8988T (cell line): ENCODE measurements at places on chromosomes 2 and 18.

DNA sequence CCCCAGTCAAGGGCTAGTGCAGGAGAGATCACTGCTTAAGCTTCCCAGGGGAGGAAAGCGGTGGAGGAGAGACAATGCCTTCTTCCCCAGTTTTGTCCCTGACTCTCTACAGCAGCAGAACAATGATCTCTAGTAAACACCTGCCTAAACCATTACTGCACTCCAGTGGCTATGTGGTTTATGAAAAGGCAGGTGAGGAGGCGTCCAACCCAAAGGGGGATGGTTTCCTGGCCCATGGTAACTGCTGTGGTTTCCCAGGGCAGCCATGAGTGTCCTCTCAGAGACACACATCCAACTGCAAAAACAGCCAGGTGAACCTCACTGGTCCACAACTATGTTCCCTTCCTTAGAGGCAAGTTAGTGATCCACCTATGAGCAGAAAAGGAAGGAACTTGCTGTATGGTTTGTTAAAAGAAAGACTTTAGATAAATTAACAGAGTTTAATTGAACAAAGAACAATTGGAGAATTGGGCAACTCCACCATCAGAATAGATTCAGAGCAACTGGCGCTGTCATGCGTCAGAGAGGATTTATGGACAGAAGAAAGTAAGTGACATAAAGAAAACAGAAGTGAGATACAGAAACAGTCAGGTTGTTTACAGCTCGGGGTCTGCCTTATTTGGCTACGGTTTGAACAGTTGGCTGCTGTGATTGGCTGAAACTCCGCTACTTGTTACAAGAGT, 4.8 kb upstream of the TTC39C start:
- no peak for DNase-seq

- no peak for DNase-seq
These were observed 1.0 kb downstream of the NAB1 start for GRCh38 chr2:190649798-190650390.

DNA sequence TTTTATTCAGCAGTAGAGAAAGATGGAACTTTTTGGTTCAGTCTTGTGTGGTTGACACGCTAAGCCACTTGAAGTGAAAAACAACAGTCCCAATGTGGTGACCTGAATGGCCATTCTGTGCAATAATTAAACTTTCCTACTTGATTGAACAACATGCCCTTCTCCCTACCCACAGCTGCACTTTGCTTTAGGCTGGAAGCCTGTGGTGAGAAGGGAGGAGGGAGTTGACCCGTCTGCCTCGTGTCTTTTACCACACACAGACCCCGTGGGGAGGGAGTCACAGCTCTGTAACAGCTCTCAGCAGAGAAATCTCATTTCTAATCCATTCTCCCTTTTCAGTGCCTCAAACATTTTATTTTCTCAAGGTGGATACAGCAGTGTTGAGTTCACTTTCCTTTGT, 138.2 kb upstream of the PKDCC start:
- no peak for DNase-seq

DNA sequence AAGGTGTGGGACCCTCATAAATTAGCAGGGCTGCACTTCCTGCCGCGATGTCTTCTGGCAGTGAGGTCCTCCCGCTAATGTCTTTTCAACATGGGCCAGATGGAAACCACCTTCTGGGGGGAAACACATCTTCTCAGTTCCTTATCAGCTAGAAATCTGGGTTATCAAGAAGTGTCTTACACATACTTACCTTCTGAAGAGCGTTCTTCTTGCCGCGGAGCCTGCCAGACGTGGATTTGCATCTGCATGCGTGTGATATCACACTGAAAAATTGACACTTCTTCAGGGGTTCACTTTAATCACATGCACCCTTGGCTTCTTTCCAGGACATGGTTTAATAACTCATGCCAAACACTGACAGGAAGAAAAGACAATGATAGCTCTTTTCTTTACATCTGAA, 163.5 kb upstream of the SOX11 start:
- DNase-seq, result no peak

GRCh38 chr2:197191940-197192322, 118.6 kb downstream of the ANKRD44 start:
- no peak for DNase-seq
